ENCODE measurements at places on chromosomes 13 and 19. TPM values are rescaled to one million over a fixed set of nuclear protein-coding genes. Genes with fewer than 3 reads are reported as not detected.

DNA sequence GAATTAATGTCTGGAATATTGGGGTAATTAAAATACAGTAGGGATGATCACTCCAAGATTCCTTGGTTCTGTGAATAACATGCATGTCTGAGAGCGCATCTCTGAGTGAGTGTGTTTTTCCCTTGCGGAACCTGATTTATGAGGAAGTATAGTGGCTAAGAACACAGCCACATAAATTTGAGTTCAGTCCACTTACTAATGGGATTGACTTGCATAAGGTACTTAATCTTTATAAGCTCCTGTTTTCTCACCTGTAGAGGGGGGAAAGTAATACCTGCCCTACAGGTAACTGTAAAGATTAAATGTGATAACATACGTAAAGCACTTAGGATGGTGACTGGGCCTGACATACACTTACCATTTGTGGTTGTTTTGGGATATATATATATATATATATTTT lies 60.8 kb downstream of the KLF5 start:
- no peaks in the 10 kb centered on the region for H3K27me3 ChIP-seq
- DNase-seq: no peak
- H3K36me3 ChIP-seq: no peaks in the 10 kb centered on the region
- H3K4me1 ChIP-seq: no peaks in the 10 kb centered on the region
- no peak overlapping the region for H3K4me3 ChIP-seq
- no peak overlapping the region for H3K27ac ChIP-seq

GRCh38 chr13:58855283-58855682 lies 1223.7 kb downstream of the PCDH17 start:
- no peaks in the 10 kb centered on the region for H3K36me3 ChIP-seq
- H3K4me3 ChIP-seq: no peak overlapping the region
- H3K27me3 ChIP-seq: no peaks in the 10 kb centered on the region
- no peaks in the 10 kb centered on the region for H3K4me1 ChIP-seq

- no peak for DNase-seq
- no peaks in the 10 kb centered on the region for H3K27me3 ChIP-seq
- no peaks in the 10 kb centered on the region for H3K36me3 ChIP-seq
- H3K4me1 ChIP-seq: no peaks in the 10 kb centered on the region
- no peak overlapping the region for H3K4me3 ChIP-seq
Observed at GRCh38 chr13:39646122-39646521, 9.3 kb upstream of the COG6 start.

GRCh38 chr13:37011002-37011401 lies 10.4 kb downstream of the EXOSC8 start:
- no peaks in the 10 kb centered on the region for H3K4me1 ChIP-seq
- H3K27ac ChIP-seq: no peak overlapping the region
- H3K27me3 ChIP-seq: no peaks in the 10 kb centered on the region
- H3K36me3 ChIP-seq: peaks cover 88% of the 10 kb centered on the region
- no peak for DNase-seq
- no peak overlapping the region for H3K4me3 ChIP-seq

DNA sequence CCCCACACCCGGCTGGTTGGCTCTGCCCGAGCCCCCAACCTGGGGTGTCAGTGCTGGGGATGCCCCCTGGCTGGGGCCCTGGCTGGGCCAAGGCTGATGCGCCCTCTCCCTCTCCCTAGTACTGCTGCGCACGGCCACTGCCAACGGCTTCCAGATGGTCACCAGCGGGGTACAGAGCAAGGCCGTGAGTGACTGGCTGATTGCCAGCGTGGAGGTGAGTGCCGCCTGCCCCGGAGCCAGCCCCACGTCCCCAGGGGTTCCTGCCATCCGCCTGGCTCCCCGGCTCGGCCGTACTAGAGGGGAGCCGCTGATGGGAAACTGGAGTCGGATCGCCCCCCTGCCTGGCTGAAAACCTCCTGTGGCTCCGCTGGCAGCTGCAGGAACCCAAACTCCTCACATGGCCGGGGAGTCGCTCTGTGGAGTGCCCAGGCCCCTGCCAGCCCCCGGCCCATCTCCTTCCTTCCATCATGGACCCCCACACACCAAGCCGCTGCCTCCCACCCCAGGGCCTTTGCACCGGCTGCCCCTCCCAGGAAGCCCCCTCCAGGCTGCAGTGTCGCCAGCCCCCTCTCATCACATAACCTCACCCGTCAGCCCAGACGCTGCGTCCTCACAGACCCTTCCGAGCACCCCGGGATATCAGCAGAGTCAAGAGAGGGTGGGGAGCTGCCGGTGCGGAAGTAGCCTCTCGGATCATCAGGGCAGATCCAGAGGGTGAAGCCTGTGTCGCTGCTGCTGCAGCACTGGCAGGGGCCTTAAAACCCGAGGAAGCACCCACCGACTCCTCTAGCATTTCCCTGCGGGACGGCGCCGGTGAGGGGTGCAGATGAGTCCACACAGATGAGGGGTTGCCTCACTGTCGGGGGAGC lies 10.6 kb downstream of the NCLN start:
- no peaks in the 10 kb centered on the region for H3K4me1 ChIP-seq
- no peak overlapping the region for H3K4me3 ChIP-seq
- H3K27ac ChIP-seq: no peak overlapping the region
- peaks cover 15% of the 10 kb centered on the region for H3K36me3 ChIP-seq

GRCh38 chr13:77267362-77267761 lies 59.5 kb downstream of the MYCBP2 start:
- peaks cover 73% of the 10 kb centered on the region for H3K36me3 ChIP-seq
- no peak overlapping the region for H3K27ac ChIP-seq
- no peaks in the 10 kb centered on the region for H3K4me1 ChIP-seq

DNA sequence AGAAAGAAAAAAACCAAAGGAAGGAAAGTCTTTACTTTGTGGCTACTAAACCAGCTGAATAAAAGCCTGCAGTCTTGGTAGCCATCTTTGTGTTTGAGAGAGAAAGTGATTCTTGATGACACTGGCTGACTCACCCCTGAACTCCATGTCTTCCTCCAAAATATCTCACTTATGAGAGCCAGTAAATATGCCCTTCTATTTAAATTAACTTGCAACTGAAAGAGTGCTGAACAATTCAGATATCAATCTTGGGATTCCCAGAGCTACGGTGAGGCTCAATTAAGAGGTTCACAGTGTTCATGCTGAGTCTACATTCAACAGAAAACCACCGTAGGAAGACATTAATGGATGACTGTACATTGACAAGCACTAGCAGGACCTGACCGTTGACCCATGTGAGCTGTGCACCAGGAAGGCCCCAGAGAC lies 57.9 kb downstream of the KCTD12 start:
- no peak overlapping the region for H3K27ac ChIP-seq
- no peaks in the 10 kb centered on the region for H3K36me3 ChIP-seq
- H3K4me3 ChIP-seq: no peak overlapping the region

DNA sequence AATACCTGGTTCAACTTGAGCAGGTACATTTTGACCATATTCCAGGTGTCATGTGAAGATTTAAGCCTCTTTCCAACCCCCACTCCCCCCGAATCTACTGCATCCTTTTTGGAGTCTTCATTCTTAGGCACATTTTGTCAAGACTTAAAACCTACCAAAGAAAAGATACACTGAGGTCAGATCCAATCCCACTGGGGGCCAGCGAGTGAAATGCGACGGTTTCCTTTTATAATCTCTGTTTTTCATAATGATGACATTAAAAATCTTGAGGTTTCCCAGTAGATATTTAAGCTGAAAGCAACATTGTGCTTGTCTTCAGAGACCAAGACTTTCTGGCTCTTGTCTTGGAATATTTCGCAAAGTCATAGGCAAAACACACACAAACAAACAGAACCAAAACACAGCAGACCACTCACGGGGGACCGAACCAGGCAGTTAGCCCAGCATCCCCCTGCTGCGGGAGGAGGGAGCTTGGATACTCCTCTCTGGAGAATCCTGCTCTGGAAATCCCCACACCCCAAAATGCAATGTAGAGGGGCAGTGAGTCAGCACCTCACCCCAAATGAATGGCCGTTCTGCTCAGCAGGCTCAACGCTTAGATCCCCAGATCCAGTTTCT lies 506 bp upstream of the GAS6 start:
- no peak overlapping the region for H3K27ac ChIP-seq
- no peak for DNase-seq
- no peaks in the 10 kb centered on the region for H3K36me3 ChIP-seq
- H3K4me3 ChIP-seq: no peak overlapping the region
- H3K4me1 ChIP-seq: peaks cover 20% of the 10 kb centered on the region

GRCh38 chr13:46934749-46935148 lies 37.9 kb upstream of the HTR2A start:
- H3K4me1 ChIP-seq: no peaks in the 10 kb centered on the region
- no peaks in the 10 kb centered on the region for H3K27me3 ChIP-seq
- DNase-seq: no peak
- H3K36me3 ChIP-seq: no peaks in the 10 kb centered on the region

DNA sequence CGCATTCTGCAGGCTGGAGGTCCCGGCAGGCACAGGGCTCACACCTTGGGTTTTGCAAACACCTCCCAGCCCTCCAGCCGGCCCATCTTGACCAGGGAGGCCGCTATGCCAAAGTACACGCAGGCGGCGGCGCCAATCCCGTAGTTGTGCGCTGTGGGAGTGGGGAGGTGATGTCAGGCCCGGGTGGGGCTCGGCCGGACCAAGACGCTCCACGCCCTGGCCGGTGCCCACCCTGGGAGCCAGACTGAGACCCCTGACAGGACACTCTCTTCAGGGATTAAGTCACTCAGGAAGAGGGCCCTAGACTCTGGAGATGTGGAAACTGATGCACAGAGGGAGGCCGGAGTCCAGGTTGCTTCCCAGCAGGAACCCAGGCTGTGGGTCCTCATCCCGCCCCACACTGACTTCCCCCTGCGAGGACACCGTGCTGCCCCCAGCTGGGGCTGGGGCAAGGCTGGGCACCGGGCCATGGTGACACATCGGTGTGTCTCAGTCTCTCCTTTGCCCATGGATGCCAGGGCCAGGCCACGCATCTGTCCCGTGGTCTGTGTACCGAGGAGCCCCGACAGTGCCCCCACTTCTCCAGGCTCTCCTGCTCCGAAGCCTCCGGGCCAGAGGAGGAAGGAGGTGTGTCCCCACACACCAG lies 8.8 kb downstream of the NDUFA11 start:
- no peaks in the 10 kb centered on the region for H3K4me1 ChIP-seq
- no peak overlapping the region for H3K4me3 ChIP-seq
- no peak overlapping the region for H3K27ac ChIP-seq
- H3K27me3 ChIP-seq: no peaks in the 10 kb centered on the region
- DNase-seq: no peak

The C5AR1 gene
- 28.7 TPM for total RNA-seq

The MYADM gene
- 219 TPM for total RNA-seq

The SYT5 gene
- total RNA-seq: 6.1 TPM

The KANK3 gene
- 8.4 TPM for total RNA-seq

The ZNF865 gene
- total RNA-seq: 18.5 TPM
